Naive thymus-derived CD4-positive, alpha-beta T cell (primary cell): ENCODE measurements at places on chromosomes 12 and 14. TPM values are rescaled to one million over a fixed set of nuclear protein-coding genes. Genes with fewer than 3 reads are reported as not detected.

The STRN3 gene
- polyA plus RNA-seq = 3.5 TPM

The CLEC1B gene
- not detected for polyA plus RNA-seq

The TM7SF3 gene
- 56.3 TPM for polyA plus RNA-seq

The SINHCAF gene
- polyA plus RNA-seq = 47.9 TPM

DNA sequence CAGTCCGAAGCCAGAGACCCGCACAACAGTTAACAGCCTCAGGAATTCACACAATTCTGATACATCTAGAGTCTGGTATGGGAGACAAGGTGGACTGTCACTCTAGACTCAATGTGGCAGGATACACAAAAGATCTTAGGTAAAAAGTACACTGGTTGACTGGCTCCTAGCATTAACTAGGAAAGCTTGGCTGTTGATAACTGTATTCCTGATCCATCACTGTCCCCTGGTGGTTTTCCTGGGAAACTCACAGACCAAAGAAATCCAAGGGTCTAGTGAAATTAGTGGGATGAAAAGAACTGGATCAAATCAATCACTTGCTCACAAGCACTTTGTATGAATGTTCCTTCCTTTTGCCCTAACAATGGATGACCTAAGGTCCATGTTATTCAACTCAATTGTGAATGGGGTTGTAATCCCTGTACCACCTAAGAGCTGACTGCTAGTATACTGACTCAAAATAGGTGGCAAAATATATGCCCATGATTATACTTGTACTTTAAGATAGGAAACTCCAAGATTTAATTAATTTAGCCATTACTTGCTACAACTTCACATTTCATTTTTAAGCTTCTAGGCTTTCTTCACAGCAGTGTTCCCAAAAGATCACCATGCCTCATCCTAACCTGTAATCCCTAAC is 14.0 kb downstream of the NPC2 start:
- no peak for DNase-seq
- no peak overlapping the region for H3K4me3 ChIP-seq
- H3K27ac ChIP-seq = no peak overlapping the region
- no peaks in the 10 kb centered on the region for H3K27me3 ChIP-seq

DNA sequence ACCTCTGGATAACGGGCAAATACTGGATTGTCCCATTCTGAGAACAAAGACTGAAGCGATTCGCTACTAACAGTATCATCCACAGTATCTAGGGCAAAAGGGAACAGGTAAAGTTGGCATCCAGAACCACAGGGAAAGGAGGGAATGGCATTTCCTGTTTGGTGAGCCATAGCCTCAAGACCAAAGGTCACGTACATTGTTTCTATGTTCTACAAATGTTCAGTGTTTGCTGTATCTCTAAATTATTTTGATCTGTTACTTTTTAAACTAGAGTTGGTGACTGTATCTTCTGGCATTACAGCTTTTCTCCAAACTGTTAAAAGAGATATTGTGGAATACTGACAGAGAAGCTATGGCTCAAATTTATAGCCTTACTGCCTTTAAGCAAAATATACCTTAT is 9.7 kb downstream of the MLH3 start:
- H3K4me1 ChIP-seq = no peaks in the 10 kb centered on the region
- no peak overlapping the region for H3K27ac ChIP-seq

The LTA4H gene
- polyA plus RNA-seq = 80.9 TPM

DNA sequence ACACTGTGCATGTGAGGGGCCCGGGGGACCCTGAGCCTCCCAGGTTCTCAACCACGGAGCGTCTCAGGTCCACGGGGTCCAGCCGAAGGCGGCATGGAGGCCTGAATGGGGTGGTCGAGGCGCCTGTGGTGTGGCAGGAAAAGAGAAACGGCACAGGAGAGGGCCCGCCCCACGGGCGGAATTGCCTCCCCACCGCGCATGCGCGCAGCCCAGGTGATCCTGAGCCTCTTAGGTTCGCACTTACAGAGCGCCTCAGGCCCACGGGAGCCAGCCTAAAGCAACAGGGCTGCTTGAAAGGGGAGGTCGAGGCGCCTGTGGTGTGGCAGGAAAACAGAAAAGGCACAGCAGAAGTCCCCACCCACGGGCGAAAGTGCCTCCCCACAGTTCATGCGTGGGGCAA is 311.0 kb downstream of the ALG10 start:
- DNase-seq = no peak
- H3K4me1 ChIP-seq = no peaks in the 10 kb centered on the region
- no peaks in the 10 kb centered on the region for H3K27me3 ChIP-seq
- no peak overlapping the region for H3K4me3 ChIP-seq

DNA sequence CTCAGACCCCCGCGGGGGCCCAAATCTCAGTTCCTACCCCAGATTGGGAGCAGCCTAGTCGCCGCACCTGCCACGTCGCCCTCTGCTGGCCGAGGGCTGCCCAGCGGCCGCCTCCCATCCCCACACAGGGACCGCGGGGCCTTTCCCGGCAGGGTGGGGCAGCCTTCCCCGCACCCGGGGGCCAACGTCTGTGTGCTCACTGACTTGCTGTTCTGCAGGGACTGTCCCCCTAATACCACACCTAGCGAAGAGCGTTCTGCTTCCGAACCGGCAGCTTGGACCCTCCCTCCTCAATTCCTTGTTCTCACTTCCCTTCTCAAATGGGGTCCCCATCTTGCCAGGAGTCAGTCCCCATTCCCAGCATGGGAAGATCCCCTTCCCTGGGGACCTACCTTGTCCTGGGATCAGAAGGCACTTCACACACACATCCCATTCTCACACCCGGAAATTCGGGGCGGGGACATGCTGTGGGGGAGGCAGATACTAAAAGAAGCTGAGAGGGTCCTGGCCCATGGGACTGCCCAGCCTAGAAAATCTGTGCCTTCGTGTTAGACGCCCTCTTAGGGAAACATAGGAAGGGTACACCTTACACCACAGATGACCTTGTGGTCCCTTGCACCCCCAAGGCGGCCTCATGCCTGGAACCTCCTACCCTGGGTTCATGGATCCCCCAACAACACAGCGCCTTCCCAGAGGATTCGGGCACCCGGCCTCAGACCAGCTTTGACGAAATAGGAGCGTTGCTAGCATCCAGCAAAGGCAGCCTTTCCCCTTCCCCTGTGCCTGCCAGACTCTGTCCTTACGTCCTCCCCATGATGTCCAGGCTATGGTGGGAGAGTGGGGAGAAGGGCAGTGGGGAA is 16.4 kb downstream of the ACVRL1 start:
- H3K27ac ChIP-seq = no peak overlapping the region
- no peaks in the 10 kb centered on the region for H3K4me1 ChIP-seq
- no peak overlapping the region for H3K4me3 ChIP-seq
- peak; percentile 50 for DNase-seq
- no peaks in the 10 kb centered on the region for H3K27me3 ChIP-seq

GRCh38 chr12:94722664-94723063 is 72.3 kb upstream of the TMCC3 start:
- no peaks in the 10 kb centered on the region for H3K36me3 ChIP-seq
- H3K4me3 ChIP-seq = no peak overlapping the region
- no peaks in the 10 kb centered on the region for H3K4me1 ChIP-seq
- no peak for DNase-seq
- H3K27ac ChIP-seq = no peak overlapping the region

The OASL gene
- polyA plus RNA-seq = 1.2 TPM

The SCFD1 gene
- polyA plus RNA-seq = 59.5 TPM

The LTBP2 gene
- polyA plus RNA-seq = 0.07 TPM

The SLC25A47 gene
- not detected for polyA plus RNA-seq

DNA sequence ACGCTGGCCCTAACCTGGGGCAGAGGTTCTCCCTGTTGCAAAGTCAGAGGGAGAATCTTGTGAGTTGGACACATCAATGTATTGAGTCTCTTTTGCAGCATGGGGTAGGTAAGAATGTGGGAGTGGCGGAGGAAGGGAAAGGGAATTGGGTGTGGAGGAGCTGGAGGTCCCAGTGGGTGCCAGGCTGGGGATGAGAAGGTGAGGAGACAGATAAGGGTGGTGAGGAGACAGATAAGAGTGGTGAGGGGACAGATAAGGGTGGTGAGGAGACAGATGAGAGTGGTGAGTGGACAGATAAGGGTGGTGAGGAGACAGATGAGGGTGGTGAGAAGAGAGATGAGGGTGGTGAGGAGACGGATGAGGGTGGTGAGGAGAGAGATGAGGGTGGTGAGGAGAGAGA is 72.9 kb upstream of the SFSWAP start:
- H3K27me3 ChIP-seq = no peaks in the 10 kb centered on the region
- H3K4me3 ChIP-seq = no peak overlapping the region
- H3K27ac ChIP-seq = no peak overlapping the region
- DNase-seq = no peak

The NEUROD4 gene
- polyA plus RNA-seq = not detected

The TCL1B gene
- polyA plus RNA-seq = not detected

- H3K4me3 ChIP-seq = no peak overlapping the region
- no peak for DNase-seq
- H3K27ac ChIP-seq = no peak overlapping the region
- H3K36me3 ChIP-seq = no peaks in the 10 kb centered on the region
- H3K27me3 ChIP-seq = no peaks in the 10 kb centered on the region
Measured at GRCh38 chr14:84074626-84075025, 1455.3 kb upstream of the FLRT2 start.

DNA sequence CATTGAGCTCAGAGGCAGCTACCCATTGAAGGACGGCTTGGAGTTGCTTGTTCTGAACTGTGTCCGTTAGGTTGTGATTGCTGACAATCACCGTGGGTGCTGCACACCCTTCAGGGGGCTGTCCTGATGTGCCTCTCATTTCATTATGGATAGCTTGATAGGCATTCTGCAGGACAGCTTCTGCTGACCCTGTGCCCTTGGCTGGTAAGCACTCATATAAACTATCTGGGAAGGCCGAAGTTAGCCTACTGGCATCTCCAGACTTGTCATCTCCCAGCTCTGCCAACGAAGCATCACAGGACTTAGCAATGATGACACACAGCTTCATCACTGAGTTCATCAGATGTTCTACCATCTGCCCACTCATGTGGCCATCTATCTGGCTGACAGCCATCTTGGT is 22.3 kb downstream of the AKAP3 start:
- DNase-seq = no peak
- no peaks in the 10 kb centered on the region for H3K4me1 ChIP-seq
- no peak overlapping the region for H3K27ac ChIP-seq
- no peak overlapping the region for H3K4me3 ChIP-seq
- H3K27me3 ChIP-seq = no peaks in the 10 kb centered on the region

DNA sequence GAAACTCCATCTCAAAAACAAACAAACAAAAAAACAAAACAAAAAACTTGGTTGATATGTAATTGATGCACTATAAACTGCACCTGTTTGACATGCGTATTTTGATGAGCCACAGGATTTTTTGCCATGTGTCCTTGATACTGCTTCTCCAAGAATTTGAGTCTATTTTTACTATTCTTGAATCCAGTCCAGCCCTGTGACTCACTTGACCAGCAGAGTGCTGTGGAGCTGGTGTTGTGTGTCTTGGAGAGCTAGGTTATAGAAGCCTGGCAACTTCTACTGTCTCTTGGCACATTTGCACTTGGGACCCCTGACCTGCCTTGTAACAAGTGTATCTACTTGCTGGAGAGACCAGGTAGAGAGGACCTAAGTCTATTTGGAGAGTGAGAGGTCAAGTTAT is 52.0 kb downstream of the KLRG1 start:
- no peaks in the 10 kb centered on the region for H3K27me3 ChIP-seq
- peaks cover 29% of the 10 kb centered on the region for H3K4me1 ChIP-seq
- H3K27ac ChIP-seq = no peak overlapping the region

DNA sequence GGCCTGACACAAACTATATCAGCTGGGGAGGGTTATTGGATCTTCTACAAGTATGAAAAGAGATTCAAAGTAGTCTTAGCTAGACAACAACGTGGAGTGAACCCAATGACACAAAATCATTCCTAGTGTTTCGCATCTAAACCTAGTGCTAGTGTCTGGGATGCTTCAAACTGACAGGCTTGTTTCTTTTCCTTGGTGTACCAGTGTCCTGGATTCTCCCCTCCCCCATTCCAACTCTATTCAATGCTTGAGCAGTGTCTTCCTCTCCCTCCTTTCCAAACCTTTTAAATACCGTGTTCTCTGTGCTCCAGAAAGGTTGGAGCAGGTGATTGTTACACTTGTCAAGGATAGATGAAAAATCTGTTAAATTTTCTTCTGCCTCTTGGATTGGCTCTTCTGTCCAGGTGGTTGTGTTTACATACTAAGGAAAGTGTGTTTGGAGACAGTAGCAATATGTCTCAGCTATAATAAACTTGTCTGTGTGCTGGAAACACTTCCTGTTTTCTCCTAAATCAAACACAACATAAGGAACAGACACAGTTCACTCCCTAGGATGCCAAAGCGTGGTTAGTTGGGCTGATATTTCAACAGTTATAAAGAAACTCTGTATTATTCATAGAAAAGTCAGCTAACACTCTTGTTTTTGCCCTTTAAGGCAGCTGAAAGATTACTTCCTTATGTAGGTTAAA is 14.4 kb upstream of the GUCY2C start:
- H3K27me3 ChIP-seq = no peaks in the 10 kb centered on the region
- no peak overlapping the region for H3K27ac ChIP-seq
- H3K36me3 ChIP-seq = no peaks in the 10 kb centered on the region
- no peak for DNase-seq

DNA sequence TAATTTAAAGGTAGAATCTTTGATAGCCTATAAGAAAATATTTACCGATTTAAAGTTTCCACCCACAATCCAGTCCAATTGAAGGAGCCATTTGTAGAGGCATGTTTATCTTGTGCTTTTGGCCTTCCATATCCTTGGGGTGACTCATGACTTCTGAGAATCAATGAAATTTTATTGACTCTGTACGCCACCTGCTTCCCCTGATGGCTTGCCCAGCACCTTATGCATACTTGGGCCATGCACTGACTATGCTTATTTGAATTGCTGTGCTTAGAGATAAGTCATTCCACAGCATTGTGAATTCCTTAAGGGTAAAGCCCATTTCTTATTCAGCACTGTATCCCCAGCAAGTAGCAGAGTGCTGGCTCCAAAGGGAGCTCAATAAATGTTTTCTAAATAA is 954.8 kb upstream of the SEL1L start:
- H3K36me3 ChIP-seq = no peaks in the 10 kb centered on the region
- no peaks in the 10 kb centered on the region for H3K27me3 ChIP-seq
- DNase-seq = no peak

DNA sequence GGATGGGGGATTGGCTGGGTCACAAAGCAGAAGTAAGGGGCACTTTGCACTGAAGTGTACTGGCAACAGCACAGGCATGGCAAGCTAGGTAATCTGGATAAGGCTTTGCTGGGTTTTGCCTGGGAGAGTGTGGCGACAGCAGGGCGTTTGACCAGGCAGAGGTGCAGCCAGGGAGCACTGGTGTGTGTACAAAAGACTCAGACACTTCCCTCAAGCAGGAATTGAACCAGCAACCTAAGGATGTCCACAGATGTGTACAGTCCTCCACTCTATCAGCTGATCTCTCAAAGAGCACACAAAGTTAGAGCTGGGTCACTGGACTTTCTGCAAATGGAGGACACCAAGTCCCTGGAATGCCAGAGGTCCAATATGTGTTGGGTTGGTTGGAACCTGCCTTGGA is 15.4 kb upstream of the RNASE4 start:
- DNase-seq = no peak
- H3K36me3 ChIP-seq = no peaks in the 10 kb centered on the region
- no peaks in the 10 kb centered on the region for H3K27me3 ChIP-seq
- H3K27ac ChIP-seq = no peak overlapping the region
